ENCODE measurements at places on chromosomes 16 and 17.

GRCh38 chr17:74045608-74046280 lies 157.7 kb upstream of the RPL38 start:
- DNase-seq, result no peak

DNA sequence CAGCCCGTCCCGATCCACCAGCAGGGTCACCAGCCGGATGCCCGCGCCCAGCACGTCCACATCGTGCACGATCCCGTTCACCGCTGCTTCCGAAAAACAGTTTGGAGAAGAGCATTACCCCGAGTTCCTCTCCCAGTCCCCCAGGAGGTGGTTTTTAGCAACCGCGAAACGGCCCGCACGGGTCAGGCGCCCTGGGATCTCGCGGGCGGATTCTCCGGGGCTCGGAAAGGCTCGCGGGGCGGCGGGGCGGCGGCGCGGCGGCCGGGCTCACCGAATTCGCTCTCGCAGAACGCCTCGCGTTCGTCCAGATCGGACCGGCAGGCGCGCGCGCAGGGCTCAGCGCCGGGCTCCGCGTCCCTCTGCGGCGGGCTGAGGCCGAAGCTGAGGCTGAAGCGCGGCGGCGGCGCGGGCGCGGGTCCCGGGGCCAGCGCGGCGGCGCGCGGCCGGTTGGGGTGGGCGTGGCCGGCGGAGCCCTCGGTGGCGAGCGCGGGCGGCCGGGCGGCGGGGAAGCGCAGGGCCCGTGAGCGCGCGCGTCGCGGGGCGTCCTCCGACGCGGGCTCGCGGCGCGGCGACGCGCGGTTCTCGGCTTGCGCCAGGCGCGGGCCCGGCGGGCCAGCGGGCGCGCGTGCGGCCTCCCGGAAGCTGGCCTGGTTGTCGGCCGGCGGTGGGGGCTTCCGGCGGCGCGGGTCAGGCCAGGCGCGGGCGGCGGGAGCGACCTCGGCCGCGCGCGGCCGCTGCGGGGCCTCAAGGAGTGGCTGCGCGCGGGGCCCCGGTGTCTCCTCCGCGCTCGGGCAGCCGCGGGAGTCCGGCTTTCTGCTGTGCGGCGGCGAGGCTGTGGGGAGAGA lies 2.9 kb downstream of the C17orf58 start:
- DNase-seq, result peak; percentile 94

DNA sequence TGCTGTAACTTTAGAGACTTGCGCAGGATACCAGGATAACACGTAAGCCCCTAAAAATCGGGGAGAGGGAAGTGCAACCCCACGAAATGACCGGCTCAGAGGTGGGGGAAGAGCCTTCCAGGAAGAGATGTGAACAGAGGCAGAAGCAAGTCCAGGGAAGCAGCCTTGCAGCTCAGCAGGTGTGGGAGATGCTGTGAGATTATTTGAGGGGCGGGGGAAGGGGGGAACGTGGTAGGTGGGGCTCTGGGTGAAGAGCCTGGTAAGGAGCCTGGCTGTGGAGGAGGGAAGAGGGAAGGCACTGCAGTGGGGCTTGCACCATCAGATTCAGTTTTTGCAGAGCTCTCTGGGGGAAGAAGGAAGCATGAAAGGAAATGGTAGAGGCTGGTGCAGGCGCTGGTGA lies 95.4 kb upstream of the CACNG5 start:
- DNase-seq, result no peak

DNA sequence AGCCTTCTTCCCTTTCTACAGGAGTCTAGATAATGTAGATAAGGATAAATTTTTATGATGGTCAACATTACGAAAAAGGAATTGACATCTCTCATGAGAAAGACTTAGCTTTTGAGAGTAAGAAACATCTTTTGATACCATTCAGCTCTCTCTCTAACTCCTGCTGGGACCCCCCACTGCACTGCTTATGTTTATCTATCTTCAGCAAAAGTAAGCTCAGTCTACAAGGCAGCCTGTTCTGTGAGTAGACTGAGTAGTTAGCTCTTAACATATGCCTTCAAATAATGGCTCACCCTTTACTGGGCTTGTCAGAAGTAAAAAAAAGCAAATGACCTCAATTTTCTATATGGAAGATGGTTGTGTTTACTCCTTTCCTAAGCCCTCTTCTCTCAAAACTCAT lies 372.2 kb upstream of the CDH11 start:
- DNase-seq, result no peak

DNA sequence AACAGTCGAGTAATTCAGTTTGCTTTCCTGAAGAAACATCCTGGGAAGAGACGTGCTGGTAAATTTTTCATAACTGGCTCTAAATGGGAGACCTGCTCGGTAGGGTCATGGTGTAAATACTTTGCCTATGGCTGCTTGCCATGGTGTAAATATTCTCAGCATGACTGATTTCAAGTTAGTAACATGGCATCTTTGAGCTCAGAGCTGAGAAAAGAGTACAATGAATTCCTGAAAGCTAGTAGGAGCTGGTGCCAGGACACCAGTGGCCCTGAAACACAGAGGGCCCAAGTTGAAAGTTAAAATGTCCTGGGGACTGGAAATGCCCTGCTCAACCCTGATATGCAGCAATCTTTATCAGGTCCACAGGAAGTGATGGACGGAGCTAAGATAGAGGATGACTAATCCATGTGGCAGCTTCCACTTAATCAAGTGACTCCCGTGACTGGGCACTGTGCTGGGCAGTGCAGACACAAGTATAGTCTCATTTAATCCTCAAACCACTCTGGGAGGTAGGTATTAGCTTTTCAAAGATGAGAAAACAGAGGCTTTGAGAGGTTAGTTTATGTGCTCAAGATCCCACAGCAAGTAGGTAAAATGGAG lies 130.1 kb upstream of the ADAMTS18 start:
- DNase-seq, result no peak

DNA sequence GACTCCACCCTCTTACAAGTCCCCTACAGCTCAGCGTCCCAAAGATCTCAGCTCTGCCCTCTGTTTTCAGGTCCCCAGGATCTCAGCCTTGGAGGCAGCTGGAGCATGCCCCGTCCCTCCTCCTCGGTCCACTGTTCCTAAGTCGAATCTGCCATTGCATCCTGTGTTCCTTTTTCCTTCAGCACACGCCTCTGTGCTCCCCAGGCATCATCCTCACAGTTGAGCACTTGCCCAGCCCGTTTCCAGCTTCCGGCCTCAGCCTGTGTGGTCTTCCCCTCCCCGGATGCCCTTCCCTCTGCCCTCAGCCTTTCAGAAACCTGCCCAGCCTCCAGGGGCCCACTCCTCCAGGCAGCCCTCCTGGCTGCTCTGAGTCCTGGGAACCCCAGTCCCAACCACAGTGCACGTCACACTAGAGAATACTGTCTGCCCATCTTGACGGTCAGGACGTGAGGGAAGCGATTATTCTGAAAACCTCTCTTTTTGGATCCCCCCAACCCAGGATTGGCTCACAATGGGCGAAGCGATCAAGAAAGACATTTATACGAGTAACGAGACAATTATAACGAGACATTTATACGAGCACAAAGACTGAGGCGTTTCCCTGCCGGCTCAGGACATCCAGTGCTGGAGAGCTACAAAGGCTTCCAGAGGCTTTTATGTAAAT lies 41.4 kb downstream of the RPH3AL start:
- DNase-seq, result no peak

GRCh38 chr16:12901204-12901596 lies 198 bp upstream of the SHISA9 start:
- no peak for DNase-seq

DNA sequence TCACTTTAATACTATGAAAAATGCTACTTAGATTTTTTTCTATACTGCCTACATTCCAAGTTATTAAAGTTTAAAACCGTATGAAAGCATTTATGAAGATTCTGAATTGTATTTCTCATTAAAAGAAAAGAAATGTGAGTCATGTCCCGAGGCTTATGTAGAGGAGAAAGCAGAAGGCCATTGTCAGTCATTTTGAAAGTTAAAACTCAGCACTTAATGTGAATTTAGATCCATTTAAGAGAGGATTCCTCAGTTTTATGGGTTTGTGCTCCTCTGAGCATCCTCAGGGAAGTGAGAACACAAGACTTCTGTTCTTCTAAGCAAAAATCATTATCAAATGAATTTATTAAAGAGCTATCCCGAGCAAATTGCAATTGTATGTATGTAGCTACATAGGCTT lies 11.8 kb downstream of the C17orf75 start:
- DNase-seq, result no peak

DNA sequence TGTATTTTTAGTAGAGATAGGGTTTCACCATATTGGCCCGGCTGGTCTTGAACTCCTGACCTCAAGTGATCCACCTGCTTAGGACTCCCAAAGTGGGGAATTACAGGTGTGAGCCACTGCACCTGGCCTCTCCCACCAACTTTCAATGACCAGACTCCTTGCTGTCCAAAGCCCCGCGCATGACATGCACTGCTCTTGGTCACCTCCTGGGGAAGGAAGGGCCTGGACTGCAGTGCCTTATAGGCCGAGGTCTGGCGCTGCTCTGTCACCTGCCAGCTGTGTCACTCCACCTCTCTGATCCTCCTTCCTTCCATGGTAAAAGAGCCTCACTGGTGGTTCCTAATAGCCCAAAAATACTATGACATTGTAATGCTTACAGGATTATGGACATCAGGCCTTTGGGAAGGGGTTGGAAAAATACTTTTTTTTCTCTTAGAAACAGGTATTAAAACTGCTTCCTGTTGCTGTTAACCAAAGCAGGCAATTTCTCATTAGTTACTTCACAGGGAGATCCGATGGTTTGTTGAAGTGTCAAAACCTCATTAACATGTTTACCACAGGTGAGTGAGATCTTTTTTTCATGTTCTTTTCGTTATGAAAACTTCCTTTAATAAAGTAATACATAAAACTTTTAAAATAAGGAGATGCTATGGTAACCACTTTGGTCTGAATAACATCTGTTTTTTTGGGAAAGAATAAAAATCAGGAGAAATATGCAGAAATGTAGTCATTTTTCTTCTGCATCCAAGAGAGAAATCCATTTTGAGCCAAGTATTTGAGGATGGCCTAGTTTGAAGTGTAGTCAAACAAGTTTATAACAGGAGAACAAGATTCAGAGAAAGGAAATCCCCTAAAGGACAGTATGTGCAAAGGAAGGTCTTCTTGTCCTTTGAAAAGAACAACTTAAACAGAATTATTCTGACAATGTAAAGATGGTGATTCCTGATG lies 35.5 kb downstream of the GRB7 start:
- DNase-seq, result no peak

DNA sequence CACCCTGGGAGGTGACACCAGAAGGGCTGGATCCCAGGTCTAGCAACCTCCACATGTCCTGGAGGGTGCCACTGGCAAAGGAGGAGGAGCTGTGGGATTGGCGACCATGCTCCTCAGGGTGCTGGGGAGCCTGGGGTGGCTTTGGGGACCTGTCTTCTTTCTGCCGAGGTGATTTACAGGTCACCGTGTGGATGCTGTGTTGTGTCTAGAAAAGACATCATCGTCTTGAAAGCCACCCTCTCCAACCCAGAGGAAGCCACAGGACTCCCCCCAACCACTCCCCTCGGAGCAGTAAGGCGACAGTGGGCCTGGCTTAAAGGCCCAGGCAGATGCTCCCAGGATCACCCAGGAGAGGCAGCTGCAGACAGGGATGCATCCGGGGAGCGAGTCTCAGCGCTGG lies 29.7 kb upstream of the FASN start:
- DNase-seq, result no peak

All from erythroblast (primary cell).